NCI-H2107 (cell line): ENCODE measurements at places on chromosomes 7 and 10.

DNA sequence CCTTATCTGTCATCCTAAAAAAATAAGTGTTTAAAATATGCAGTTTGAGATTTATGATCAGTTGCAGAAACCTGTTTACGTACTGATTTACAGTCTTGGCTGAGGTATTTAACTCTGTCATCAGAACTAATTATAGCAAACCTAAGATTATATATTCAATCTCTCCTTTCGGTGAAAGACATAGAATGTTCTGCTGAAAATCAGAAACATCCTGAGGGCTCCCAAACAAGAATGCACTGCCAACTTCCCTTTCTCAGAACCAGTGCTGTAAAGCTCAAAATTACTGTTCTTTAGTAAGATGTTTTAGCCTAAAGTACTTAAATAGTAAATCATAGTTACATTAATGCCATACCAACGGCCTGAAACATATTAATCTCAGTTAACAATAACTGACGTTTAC, 34.3 kb downstream of the FAM204A start:
- DNase-seq = no peak

DNA sequence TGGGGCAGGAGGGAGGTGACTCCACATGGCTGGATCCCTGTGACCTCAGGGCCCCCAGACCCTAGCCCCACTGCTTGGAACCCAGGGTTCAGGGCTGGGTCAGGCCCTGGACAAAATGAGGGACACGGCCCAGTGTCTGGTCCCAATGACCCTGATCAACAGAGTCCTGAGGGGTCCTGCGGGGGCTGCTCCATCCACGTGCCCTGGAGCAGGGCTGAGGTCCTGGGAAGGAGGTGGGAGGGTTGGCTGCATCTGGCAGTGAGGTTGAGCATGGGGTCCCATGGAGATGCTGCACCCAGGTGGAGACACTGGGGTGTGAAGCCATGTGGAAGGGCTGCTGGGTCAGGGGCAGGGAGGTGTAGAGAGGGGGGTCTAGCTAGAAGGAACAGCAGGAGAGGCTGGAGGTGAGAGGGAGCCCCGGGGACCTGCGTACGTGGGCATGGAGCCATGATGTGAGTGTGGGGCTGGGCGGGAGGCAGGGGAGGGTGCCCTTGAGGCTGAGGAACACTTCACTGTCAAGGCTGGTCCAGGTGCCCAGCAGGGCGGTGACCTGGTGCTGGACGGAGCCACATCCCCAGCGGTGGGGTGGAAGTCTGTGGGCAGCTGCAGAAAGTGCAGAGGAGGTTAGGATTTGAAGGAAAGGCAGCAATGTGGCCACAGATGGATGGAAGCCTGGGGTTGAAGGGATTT, 604 bp downstream of the SCART1 start:
- DNase-seq = no peak

DNA sequence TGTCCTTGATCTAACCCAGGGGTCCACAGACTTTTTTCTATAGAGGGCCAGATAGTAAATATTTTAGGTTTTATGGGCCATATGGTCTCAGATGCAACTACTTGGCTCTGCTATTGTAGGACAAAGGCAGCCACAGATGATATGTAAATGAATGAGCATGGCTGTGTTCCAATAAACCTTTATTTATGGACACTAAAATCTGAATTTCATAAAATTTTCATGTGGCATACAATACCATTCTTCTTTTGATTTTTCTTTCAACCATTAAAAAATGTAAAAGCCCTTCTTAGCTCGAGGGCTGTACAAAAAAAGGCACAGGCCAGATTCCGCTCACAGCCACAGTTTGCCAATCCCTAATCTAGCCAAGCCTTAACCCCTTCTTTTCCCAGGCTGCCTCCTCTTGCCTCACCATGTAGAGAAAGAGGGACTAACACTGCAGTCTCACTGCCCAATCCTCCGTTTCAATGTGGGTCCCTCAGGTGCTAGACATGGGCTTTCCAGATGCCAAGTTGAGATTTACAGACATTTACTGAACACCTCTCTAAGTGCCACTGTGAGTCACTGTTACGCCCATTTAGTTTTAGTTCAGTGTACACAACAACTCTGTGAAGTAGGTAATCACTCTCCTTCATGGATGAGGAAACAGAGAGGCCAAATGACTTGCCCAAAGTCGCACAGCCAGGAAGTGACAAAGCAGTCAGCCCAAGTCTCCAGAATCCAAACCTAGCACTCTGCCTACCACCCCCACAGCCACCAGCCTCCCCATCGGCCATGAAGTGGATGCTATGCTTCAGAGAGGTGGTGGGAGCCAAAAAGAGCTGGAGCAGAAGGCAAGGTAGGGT, 132.6 kb upstream of the PDLIM1 start:
- DNase-seq = no peak

DNA sequence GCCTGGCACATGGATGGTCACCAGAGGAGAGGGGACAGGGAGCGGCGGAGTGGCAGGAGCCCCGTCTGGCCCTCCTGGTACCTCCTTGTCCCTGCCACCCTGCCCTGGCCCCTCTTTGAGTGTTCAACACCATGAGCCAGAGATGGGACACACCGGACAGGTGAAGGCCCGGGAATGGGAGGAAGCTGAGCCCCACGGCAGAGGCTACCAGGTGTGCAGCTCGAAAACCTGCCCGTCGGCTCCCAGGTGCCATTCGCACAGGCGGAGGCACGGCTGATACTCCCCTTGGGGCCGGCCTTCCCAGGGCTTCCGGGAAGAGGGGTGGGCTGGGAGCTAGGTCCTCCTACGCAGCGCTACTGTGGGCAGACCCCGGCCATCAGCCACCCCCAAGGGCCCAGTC, 44.1 kb downstream of the TNRC18 start:
- DNase-seq = no peak

DNA sequence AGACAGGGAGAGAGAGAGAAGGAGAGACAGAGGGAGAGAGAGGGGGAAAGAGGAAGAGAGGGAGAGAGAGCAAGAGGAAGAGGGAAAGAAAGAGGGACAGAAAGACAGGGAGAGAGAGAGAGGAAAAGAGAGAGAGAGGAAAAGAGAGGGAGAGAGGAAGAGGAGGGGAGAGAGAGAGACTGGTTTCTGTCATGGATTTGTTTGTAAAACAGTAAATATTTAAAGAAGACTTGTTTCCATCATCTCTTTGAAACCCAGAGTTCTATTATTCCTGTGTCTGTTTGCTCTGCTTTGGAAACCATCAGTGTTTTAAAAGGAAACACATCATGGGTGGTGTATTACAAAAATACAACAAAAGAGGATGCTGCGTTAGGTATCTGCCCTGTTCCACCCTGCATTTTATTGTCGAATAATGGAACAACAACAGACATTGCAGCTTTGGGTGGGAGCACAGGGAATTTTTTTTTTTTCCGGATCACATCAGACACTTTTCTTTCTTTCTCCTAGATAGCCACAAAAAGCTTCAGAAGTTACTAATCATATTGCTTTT, 150.7 kb upstream of the RSU1 start:
- no peak for DNase-seq

DNA sequence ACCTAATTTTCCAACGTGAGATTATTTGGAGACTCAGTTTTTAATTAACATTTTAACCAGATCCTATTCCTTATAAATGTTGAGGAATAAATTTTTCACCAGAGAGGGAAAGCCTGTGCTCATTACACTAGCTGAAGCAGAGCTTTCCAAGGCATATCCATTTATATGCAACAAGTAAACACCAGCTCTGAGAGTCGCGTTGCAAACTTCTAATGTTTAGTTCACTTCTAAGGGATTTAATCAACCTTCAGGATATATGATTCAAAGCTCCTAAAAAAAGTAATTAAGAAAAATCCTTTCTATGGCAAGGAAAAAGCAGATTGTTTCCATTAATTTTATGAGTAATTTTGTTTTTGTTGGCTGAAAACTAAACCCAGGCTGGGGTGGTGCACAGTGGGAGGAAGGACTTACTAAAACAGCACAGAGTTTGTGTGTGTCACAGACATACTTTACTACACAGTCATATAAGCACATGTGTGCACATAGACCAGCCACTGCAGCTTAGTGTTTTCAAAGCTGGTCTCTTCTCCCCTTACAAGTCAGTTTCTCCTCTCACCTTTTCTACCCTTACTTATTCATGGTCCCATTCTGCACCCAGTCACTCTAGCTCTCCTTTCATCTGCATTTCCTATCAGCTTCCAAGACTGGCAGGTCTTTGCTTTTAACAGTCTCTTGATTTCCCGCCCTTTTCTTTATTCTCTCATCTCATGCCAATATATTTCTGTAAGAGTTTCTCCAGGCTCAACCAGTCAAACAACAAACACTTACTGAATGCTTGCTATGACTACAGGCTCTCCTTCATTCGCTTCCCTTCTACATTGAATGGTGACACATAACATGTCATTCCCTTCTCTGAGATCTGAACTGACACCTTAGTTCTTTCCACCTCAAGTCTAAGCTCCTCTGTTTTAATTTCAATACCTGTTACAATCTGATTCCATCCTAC, 81.1 kb upstream of the FZD1 start:
- no peak for DNase-seq

DNA sequence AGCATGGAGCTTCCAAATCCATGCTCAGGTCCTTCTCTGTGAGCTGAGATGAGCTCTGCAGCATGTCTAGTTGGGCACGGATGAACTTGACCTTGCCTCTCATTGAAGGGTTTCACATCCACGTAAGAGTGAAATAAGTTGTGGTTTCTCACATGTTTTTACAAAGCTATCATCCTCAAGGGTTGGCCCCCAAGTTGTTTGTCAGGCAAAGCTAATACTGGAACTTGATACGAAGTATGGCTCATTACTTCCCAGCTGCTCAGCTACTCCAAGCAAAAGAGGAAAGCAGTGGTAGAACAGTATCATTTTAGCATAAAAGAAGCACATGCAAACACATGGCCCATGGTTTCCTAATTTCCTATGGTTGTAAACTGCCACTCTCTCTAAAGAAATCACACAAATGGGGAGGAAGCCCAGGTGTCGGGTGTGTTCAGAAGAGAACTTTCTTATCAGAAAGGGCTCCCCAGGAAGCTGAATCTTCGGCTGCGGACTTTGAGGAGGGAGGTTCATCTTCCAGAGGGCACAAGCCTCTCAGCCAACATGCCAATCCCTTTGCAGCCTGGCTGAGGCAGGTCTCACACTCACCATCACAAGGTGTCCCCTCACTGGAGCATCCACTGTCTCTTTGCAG, 45.3 kb downstream of the PDLIM1 start:
- no peak for DNase-seq
